ENCODE measurements at places on chromosomes 12 and 14.

- H3K36me3 ChIP-seq, result no peaks in the 10 kb centered on the region
- no peak overlapping the region for H3K27ac ChIP-seq
- peaks cover 4% of the 10 kb centered on the region for H3K27me3 ChIP-seq
- no peak overlapping the region for H3K4me3 ChIP-seq
- peaks cover 33% of the 10 kb centered on the region for H3K4me1 ChIP-seq
Observed at GRCh38 chr12:65319688-65320200, 41.3 kb downstream of the MSRB3 start.

DNA sequence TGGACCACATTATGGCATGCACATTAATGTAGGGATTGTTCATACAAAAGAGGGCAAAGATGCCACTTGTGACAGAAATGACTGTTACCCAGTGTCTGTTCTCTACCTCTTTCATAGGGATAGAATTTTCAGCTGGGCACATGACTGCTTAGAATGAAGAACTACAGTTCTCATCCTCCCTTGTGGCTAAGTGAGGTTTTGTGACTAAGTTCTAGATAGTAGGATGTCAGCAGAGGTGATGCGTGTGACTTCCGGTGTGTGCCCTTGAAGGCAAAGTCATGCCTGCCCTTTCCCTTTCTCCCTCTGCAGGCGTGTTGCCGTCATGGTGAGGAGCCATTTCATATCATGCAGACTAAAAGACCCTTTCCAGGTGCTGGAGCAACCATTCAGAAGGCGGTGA is 99.3 kb downstream of the CACNA1C start:
- peaks cover 16% of the 10 kb centered on the region for H3K27me3 ChIP-seq
- no peak overlapping the region for H3K27ac ChIP-seq
- no peak overlapping the region for H3K4me3 ChIP-seq
- peaks cover 11% of the 10 kb centered on the region for H3K36me3 ChIP-seq

DNA sequence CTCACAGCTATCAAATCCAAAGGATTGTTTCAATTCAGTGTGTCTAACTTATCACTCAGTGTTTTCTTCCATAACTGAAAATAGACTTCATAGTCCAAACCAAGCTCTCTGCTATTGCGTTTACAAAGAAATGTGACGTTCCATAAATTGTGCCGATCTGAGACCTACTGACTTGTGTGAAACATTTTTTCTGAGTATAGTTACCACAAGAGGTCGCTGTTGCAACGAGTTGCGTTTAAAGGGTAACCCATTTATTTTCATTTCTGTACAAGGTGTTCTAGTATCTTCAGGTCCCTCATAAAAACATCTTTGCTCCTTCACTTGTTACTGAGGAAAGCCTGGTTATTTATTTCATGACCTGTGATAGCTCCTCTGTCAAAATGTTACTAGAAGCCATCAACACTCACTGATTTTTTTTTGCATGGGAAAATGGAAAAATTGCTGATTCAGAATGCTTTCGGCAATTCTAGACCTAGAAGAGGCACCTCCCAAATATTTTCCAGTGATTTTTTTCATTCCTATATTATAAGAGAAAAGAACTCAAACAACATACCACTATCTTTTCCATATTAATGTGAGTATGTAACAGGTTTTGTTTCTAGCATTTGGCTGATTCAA is 60.9 kb upstream of the OR4E1 start:
- H3K4me3 ChIP-seq, result no peak overlapping the region
- no peaks in the 10 kb centered on the region for H3K4me1 ChIP-seq
- H3K27me3 ChIP-seq, result peaks cover 36% of the 10 kb centered on the region

DNA sequence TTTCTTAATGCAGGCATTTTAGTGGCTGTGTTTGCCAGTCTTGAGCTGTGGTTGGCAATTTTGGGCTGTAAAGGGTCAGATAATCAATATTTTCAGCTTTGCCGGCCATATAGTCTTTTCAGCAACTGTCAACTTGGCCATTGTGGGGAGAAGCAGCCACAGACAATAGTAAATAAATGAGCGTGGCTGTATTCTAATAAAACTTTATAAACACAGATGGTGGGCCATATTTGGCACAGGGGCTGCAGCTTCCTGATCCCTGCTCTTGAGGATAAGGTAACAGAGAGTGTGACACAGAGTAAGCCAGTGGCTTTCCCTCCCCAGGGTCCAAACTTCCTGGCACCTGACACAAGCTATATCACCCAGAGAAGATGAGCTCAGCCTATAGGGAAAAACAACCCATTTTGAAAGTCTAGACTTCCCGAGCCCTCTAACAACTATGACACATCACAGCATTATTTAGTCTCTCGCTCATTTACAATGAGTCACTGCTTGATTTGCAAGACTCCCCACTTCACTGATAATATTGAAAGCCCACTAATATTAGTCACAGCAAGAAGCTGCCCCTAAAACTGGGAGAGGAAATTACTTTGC is 163.1 kb upstream of the TMPO start:
- no peak overlapping the region for H3K4me3 ChIP-seq
- peaks cover 6% of the 10 kb centered on the region for H3K27me3 ChIP-seq
- DNase-seq, result no peak
- peaks cover 7% of the 10 kb centered on the region for H3K4me1 ChIP-seq
- H3K36me3 ChIP-seq, result no peaks in the 10 kb centered on the region
- no peak overlapping the region for H3K27ac ChIP-seq

- DNase-seq, result no peak
- H3K36me3 ChIP-seq, result no peaks in the 10 kb centered on the region
- no peak overlapping the region for H3K27ac ChIP-seq
- peaks cover 46% of the 10 kb centered on the region for H3K4me1 ChIP-seq
Observed at GRCh38 chr12:104667139-104667538, 210.4 kb downstream of the CHST11 start.

GRCh38 chr14:105933238-105933637 is 406.9 kb downstream of the TMEM121 start:
- no peaks in the 10 kb centered on the region for H3K4me1 ChIP-seq
- H3K36me3 ChIP-seq, result no peaks in the 10 kb centered on the region
- peak; percentile 39 for DNase-seq
- H3K27me3 ChIP-seq, result no peaks in the 10 kb centered on the region
- H3K4me3 ChIP-seq, result no peak overlapping the region

DNA sequence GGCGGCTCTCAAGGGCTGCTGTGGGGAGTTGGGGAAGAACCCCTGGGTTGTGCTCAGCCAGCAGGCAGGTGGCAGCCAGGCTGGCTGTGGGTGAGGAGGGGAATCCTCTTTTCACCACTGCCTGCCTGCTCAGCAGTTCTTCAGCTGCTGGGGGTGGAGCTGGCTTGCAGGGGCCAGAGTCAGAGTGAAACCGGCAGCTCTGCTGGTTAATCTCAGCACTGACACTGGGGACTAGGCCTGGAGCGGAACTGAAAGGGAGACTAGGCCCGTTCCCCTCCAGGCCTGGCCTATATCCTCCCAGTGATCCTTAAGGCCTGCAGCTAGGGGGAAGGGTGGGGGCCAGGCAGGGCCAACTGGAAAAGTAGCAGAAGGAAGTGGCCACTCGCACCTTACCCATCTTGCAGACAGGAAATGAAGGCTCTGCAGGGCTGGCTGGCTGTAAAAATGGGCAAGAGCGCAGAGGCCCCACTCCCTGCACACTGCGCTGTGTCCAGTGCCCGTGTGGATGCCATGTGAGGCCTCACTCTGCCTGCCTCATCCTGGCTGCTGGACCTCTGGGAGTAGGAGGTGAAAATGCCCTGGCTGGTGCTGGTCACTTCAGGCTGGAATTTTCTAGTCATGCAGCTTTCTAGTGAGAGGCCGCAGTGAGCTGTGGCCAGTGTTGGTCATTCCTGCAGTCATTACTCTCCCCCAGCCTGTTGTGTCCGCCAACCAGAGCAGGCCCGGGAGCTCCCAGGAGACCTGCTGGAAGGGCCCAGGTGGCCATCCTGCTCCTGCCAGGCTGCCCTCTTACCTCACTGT is 39.4 kb downstream of the SH2B3 start:
- H3K36me3 ChIP-seq, result peaks cover 13% of the 10 kb centered on the region
- peaks cover 16% of the 10 kb centered on the region for H3K4me1 ChIP-seq
- no peaks in the 10 kb centered on the region for H3K27me3 ChIP-seq
- H3K27ac ChIP-seq, result no peak overlapping the region
- DNase-seq, result peak; percentile 65

DNA sequence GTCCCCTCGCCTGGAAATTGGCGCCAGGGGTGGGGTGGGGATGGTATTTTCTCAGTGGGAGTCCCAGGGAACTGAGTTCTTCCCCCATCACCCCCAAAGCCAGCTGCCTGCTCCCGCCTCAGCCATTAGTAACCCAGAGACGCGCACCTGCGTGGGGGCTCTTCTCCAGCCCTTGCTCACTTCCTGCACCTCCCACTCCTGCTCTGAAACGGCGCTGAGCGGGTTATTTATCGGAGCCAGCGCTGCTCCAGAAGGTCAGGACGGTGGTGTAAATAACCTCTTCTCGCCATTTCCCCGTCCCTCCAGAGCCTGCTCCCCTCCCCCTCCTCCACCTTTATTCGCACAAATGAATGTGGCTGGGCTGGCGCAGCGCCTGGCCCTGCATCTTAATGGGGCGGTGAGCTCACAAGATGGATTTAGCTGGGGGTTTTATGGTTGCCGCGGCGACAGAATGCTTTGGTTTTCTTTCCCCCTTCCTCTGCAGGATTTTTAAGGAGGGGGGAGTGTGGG is 12.2 kb downstream of the GPR84 start:
- H3K27me3 ChIP-seq, result no peaks in the 10 kb centered on the region
- DNase-seq, result no peak
- peak overlapping the region; percentile 84 for H3K4me3 ChIP-seq
- H3K4me1 ChIP-seq, result peaks cover 73% of the 10 kb centered on the region

DNA sequence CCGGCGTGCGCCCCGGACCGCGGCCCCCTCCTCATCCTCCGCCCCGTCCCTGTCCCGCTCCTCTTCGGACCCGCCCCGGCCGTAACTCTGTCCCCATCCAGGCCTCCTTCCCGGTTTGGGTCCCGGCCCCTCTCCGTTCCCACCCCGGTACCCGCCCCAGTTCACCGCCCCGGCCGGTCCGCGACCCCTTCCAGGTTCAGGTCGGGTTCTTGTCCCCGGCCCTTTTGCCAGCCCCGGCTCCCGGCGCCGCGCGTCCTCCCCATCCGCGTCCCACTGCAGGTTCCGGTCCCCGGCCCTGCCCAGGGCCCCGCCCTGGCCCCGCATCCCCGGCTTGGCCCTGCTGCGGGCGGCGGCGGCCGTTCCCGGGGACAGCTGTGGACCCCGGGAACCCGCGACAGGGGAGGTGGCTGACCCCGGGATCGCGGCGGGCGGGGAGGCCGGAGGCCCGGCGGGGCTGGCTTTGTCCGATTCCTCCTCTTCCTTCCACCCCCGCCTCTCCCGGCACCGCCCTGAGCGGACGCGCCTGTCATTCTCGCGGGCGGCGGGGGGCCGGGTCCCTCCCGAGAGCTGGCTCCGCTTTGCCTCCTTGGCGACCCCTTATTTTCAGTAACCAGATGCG is 601 bp downstream of the KLC1 start:
- H3K27ac ChIP-seq, result peak overlapping the region; percentile 88
- H3K4me1 ChIP-seq, result peaks cover 13% of the 10 kb centered on the region
- H3K36me3 ChIP-seq, result peaks cover 9% of the 10 kb centered on the region
- peak overlapping the region; percentile 93 for H3K4me3 ChIP-seq

DNA sequence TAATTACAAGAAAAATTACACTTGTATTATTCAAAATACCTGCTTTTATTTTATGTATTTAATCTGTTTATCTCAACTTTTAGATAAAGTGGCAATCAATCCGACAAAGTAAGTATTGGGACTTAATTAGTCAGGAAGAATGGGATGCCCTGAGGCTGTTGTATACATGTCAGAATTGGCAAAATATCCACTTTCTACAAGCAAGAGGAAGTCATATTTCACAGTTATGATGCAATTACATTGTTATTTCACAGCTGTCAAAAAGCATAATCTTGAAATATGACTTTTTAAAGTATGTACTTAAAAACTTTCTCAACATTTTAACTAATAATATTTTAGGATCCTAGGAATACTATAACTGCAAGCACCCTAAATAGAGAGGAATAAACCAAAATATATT is 357.1 kb upstream of the MGAT4C start:
- no peak for DNase-seq
- H3K27me3 ChIP-seq, result no peaks in the 10 kb centered on the region
- H3K36me3 ChIP-seq, result no peaks in the 10 kb centered on the region
- no peak overlapping the region for H3K27ac ChIP-seq

DNA sequence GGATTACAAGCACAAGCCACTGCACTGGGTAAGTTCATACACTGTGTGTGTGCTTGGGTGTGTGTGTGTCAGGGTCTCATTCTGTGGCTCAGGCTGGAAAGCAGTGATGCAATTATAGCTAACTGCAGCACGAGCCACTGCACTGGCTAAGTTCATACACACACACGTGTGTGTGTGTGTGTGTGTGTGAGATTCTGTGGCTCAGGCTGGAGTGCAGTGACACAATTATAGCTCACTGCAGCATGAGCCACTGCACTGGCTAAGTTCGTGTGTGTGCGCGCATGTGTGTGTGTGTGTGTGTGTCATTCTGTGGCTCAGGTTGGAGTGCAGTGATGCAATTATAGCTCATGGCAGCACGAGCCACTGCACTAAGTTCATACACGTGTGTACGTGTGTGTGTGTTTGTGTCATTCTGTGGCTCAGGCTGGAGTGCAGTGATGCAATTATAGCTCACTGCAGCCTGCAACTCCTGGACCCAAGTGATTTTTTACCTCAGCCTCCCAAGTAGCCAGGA is 85.4 kb downstream of the HECTD1 start:
- DNase-seq, result no peak
- H3K4me1 ChIP-seq, result no peaks in the 10 kb centered on the region
- no peak overlapping the region for H3K4me3 ChIP-seq
- H3K27me3 ChIP-seq, result no peaks in the 10 kb centered on the region
- peaks cover 26% of the 10 kb centered on the region for H3K36me3 ChIP-seq
- no peak overlapping the region for H3K27ac ChIP-seq

GRCh38 chr14:102209224-102209966 is 69.7 kb downstream of the WDR20 start:
- peak overlapping the region; percentile 3 for H3K27ac ChIP-seq
- H3K36me3 ChIP-seq, result peaks cover 26% of the 10 kb centered on the region
- H3K4me1 ChIP-seq, result peaks cover 10% of the 10 kb centered on the region
- DNase-seq, result no peak
- no peak overlapping the region for H3K4me3 ChIP-seq

GRCh38 chr12:26434299-26435068 is 239.1 kb downstream of the SSPN start:
- H3K4me3 ChIP-seq, result no peak overlapping the region
- H3K27me3 ChIP-seq, result no peaks in the 10 kb centered on the region
- no peak overlapping the region for H3K27ac ChIP-seq
- no peaks in the 10 kb centered on the region for H3K4me1 ChIP-seq
- peaks cover 16% of the 10 kb centered on the region for H3K36me3 ChIP-seq

DNA sequence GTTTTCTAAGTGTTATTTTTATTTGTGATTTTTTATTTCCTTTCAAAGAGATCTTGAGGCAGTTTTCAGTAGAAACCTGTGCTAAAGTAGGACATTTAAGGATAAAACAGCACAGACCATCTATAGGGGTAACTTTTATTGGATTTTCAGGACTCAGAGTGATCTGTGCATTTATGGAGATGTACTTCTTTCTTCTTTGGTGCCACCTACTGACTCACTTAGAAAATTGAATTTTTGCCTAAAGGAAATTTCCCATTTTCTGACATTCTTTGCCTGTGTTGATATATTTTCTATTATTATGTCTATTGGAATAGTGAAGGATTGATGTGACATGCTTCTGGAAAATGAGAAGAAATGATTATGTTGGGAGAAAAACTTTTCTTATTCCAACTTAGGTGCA is 113.0 kb downstream of the UNC79 start:
- H3K4me3 ChIP-seq, result no peak overlapping the region
